Stomach (tissue), 19 donors: ENCODE measurements at places on chromosomes 1 and 21.

DNA sequence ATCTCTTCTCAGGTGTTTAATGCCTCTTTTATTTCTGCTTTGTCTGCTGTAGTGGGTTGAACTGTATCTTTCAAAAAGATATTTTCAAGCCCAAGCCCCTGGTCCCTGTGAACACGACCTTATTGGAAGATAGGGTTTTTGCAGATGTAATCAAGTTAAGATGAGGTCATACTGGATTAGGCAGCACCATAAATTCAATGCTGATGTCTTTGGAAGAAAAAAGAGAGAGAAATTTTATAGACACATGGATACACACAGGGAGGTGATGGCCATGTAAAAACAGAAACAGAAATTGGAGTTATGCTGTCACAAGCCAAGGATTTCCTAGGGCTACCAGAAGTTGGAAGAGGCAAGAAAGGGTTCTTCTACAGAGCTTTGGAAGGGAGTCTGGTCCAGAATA, 301.4 kb downstream of the KCTD3 start:
- no peak for DNase-seq

DNA sequence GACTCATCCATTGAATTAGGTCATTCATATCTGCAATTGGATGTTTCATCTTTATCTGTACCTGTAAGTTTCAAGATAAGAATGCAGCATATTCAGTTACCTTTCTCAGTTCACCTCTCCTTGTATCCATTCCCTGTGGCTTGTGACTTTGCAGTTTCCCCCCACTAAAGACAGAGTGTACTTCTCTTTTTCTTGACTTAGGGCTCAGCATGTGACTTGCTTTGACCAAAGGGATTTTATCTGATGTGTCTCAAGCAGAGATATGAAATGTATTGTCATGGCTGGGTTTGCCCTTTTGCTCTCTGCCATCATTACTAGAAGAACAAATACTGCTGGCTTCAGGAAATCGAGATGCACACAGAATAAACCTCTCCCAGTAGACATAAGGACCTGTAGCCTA, 754.8 kb downstream of the ADGRL2 start:
- DNase-seq = no peak

- no peak for DNase-seq
These were observed 91.9 kb downstream of the TSEN15 start for GRCh38 chr1:184143449-184143848.

GRCh38 chr1:236837897-236838296, 42.8 kb downstream of the MTR start:
- DNase-seq = no peak

GRCh38 chr1:156807627-156808026, 9.0 kb downstream of the SH2D2A start:
- DNase-seq = no peak

GRCh38 chr1:156851779-156852417, 7.0 kb downstream of the INSRR start:
- peak; percentile 80 for DNase-seq

DNA sequence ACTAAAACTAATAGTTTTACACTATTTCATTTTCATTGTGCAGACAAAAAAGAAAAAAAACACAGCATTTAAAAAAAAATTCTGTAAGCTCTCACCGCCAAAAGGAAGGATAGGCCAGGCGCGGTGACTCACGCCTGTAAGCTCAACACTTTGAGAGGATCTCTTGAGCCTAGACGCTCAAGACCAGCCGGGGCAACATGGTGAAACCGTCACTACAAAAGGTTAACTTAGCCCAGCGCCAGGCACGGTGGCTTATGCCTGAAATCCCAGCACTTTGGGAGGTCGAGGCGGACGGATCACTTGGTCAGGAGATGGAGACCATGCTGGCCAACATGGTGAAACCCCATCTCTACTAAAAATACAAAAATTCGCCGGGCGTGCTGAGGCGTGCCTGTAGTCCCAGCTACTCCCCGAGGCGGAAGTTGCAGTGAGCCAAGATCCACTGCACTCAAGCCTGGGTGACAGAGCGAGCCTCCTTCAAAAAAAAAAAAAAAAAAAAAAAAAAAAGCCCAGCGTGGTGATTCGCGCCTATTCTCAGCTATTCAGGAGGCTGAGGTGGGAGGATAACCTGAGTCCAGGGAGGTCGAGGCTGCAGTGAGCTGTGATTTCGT, 14.3 kb upstream of the SPEN start:
- peak; percentile 44 for DNase-seq

GRCh38 chr1:171788696-171789095, 7.2 kb downstream of the METTL13 start:
- DNase-seq = no peak

DNA sequence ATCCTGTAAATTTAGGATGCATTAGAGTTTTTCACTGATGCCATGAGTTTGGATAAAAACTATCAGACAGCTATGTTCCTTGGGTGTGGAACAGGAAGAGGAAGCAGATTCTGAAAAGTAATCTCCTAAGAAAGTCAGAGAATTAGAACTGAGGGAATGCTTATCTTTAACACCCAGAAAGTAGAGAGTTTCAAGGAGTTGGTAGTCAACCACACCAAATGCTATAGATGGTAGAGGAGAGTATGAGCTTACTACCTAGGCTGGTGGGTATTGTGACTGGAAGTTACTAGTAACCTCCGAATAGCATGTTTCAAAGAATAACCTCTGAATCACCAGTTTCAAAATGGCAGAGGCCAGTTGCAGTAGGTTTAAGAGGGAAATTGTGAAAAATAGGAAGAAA, 288.0 kb downstream of the HMCN1 start:
- DNase-seq = no peak

DNA sequence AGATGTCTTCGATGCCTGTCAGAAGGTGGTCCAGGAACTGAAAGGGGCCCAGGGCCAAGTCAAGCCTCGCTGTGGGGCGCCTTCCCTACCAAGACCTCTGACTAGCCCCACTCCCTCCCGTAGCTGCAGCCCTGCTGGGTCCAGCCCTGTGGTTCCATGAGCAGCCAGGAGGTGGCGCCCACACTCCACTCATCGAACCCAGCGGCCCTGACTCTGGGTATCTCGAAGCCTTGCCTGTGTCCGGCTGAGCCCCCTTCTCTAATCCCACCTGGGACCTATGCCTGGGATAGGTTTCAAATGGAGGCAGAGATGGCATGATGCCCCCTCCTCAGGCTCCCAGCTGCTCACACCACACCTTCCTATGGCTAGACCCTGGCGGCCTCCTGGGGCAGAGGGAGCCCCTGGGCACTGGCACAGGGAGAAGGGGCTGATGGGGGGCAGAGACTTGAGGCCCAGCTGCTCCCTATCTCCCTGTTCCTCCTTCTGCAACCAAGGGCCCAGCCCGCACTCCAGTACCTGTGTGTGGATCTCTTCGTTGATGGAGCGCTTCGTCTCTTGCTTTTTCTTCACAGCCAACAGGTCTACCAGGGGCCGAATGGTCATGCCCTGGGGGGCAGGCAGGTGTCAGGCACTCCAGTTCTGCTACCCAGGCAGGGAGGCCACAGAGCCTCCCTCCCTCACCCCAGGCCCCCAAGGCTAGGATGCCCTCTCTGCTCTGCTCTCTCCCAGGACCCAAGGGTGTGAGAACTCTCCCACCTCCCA, 52.0 kb downstream of the SLC9A1 start:
- peak; percentile 84 for DNase-seq

GRCh38 chr1:65422241-65423203, 2.1 kb downstream of the LEPR start:
- DNase-seq = no peak

- no peak for DNase-seq
These were observed 2.1 kb upstream of the TFF3 start for GRCh38 chr21:42317341-42317741.

GRCh38 chr1:208799186-208799585, 555.0 kb upstream of the PLXNA2 start:
- DNase-seq = no peak

GRCh38 chr1:156666862-156667609, 10.2 kb downstream of the NES start:
- no peak for DNase-seq

- DNase-seq = no peak
These were observed 6.7 kb downstream of the INTS3 start for GRCh38 chr1:153734396-153735089.

GRCh38 chr1:54460861-54461387, 54.7 kb upstream of the SSBP3 start:
- no peak for DNase-seq

DNA sequence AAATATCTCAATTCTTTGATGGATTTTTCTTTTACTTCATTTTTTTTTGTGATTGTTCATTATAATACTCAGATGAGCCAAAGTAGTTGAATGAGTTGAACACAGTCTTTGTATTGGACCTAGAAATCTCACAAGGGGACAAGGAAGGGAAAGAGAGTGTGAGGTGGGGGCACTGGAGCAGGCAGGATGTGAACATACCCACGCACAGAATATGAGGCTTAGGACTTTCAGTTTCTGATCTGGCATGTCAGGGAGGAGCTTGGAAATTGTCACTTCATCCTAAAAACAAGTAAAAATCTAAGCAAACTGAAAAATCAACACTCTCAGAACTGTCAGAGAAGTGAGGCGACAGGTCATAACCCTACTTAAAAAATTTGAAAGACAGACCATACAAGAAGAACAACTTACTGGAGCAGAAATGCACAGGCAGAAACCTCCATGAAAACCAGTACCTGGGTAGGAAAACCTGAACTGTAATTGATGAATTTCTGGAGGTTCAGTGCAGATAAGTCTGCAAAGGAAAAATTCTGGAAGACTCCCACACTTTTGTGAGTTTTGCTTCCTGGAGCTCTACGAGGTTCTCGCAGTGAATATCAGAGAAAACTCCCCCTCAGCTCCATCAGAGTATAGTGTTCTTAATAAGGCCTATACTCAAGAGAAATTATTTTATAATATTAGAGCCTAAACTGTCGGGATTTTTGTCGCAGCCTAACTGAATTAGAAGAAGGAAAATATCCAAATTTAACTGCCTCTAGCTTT, 3.6 kb upstream of the PTGS2 start:
- DNase-seq = no peak

GRCh38 chr1:186476264-186477040, 15.5 kb upstream of the PDC start:
- no peak for DNase-seq

DNA sequence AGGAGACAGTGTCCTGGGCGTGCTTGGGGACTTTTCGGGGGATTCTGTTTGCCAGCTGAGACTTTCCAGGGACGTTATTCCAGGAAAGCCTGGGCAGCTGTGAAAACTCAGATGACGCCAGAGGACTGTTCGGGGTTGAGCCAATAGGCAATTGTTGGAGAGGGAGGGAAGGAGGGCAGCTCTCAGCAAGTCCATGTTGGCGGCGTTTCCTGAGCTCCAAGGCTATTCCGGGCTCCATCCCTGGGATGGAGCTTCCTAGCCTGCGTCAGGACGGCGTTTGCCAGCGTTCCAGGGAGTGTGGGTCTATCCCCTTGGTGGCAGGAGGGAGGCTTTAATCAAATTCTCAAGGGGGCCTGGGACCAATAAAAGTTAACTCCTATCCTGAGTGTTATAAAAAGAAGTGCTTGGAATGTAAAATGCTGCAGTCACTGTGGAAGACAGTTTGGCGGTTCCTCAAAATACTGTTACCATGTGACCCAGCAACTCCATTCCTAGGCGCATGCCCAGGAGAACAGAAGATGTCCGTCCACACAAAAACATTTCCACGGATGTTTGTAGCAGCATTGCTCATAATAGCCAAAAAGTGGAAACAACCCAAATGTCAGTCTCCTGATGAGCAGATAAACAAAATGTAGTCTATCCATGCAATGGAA, 15.2 kb downstream of the SLC27A3 start:
- peak; percentile 95 for DNase-seq

DNA sequence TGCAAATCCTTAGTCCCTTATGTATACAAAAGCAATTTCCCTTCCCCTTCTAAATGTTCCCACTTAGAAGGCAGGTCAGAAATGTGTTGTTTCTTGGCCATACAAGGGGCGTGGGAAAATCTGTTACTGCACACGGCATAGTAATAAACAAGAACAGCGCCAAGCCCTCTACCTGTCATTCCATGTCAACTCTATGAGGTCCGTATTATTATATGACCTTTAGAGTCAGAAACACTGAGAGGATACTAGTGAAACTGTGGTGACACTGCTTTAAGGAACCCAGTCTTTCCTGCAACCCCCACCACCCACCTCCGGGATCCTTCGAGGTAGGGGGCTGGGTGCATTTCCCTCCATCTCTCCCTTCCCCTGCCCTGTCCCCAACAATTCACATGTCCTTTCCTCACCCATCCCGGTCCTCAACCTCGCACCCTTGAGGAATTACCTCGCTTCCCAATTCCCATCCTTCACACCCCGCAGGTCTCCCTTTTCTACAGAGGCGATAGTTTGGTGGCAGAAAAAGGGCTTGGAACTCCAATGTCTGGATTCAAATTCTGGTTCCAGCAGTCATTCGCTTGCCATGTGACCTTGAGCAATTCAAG, 647 bp downstream of the SDHB start:
- no peak for DNase-seq

DNA sequence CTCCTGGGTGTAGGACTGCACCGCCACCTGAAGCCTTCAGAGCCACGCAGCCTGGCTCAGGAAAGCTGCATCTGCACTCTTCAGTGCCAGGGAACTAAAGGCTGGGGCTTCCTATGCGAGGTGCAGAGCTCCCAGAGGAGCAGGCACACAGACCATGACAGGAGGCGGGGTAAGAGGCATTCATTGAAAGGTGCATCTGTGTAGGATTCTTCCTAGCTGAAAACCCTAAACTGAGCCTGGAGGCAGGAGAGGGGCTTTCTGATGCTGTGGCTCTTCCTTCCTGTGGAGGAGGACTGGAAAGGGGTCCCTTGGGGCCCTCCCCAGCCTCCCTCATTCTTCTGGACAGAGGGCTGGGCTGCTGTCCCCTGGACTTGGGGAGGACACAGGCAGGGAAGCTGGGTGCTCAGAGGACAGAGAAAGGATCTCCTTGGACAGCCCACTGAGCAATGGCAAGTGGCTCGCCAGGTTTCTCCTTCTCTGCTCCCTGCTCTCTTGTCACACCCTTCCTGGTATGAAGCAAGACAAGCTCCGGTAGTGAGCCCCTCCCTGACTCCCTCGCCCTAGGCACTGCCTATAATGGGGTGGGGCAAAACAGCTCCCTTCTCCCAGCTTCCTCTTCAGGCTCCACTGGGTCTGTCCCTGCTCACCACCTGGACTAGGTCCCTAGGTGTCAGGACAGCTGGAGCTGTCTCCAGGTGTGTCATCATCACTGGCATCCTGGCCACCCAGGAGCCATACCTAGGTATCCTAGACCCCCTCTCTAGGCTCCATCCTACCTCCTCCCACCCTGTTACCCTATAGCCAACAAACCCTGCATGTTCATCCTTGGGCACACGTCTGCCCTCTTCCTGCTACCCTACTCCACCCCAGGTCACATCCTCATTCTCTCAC, 20.0 kb downstream of the S100A6 start:
- peak; percentile 69 for DNase-seq

- DNase-seq = no peak
These were observed 132.5 kb downstream of the SYT14 start for GRCh38 chr1:210070531-210070930.

DNA sequence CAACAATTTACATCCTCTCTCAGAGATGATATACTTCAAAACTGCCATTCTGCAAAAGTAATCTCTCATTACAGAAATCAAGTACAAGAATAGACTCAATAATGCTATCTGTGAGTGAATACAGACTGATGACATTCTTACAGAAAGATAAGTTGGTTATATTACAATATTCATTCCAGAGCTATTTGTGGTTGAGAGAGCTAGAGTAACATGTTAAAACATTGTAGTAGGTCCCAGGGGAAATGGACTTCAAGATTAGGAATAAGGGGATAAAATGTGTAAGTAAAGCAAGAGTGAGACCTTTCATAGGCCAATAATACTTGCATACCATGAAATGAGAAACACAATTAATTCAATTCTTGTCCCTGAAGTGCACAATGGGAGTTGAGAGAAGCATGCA, 1.5 kb downstream of the F13B start:
- DNase-seq = no peak
